ENCODE measurements at places on chromosomes 2 and 18.

DNA sequence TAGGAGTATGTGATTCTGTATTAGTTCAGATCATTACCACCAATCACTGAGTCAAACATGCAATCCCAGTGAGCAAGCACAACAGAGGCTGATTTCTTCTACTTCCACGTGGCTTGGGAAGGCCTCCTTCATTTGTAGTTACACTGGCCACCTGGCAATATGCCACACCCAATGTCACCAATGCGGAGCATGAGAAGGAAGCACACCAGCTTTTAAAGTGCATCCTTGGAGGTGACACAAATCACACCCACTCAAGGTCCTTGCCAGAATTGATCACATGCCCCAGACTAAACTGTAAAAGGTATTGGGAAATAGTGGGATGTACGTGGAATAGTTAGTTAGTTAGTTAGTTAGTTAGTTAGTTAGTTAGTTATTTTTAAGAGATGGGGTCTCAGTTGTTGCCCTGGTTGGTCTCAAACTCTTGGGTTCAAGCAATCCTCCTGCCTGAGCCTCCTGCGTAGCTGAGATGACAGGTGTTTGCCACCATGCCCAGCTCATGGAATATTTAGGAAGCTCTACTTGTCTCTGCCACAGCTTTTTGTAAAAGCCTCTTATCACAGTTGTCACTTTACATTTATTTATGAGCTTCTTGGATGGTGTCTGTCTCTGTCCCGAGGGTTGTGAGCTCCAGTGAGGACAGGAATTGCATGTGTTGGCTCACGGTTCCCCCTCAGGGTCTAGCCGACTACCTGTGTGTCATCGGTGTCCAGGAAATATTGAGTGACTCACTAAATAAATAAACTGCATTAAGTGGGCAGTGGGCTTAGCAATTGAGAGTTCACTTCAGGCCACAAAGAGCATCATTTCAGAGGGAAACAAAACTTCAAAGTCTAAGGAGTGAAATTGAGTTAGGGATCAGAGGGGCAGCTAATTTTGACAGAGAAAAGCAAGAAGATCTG, 28.1 kb upstream of the CAB39 start:
- no peak for DNase-seq

DNA sequence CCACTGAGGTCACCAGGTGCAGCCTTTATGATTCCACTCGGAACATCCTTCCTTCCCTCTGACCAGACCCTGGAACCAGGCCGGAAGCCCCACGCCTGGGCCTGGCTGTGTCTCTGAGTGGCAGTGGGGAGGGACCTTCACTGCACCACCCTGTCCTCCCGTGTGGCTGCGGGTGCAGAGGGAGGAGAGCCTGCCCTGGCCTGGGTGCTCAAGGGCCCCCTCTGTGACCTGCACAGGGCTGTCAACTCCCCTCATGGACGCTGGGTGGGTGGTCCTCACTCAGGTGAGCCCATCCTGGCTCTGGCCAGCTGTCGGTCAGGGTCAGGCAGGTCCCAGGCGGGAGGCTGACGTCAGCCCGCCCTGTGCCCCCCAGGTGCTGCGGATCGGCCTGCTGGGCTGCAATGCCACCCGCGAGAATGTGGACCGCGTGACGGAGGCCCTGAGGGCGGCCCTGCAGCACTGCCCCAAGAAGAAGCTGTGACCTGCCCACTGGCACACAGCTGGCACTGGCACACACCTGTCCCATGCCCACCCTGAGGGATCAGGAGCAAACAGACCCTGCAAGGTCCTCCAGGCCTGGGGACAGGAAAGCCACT, 9.8 kb downstream of the AGXT start:
- DNase-seq: no peak

DNA sequence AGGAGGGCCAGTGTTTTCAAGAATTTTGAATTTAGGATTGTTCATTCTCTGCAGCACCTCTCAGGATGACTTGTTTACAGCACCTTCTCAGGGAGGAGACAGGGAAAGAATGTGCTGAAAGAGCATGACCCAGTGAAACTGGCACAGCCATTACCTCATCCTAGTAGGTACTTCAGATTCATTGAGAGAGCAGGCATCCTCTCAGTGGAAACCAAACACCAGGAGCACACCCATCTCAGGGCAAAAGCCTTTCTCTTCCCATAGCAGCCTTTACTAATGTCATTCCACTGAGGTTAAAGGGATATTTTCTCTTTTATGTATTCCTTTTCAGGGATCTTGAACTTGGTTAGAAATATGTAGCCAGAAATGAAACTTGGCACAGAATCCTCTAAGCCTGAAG, 2.6 kb downstream of the MAP2 start:
- no peak for DNase-seq

GRCh38 chr2:49278141-49278540, 123.8 kb upstream of the FSHR start:
- DNase-seq: no peak

DNA sequence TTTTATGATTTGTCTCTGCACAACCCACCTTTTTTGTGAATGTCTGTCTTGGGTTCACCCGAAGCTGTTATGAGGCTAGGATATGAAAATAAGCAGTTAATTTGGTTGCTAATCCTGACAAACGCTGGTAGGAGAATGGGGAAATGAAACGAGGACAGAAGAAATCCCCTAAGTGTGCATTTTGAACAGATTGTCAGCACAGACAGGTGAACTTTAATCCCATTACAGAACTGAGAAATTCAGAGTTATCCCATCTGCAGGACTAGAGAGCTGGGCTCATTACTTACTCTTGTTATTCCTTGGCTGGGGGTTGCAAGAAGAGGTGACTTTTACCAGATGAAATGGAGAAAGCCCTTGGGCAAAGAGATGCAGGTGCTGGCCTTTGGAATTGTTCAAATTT, 123.3 kb upstream of the NYAP2 start:
- no peak for DNase-seq

GRCh38 chr2:120195553-120195952, 27.6 kb downstream of the TMEM185B start:
- no peak for DNase-seq

DNA sequence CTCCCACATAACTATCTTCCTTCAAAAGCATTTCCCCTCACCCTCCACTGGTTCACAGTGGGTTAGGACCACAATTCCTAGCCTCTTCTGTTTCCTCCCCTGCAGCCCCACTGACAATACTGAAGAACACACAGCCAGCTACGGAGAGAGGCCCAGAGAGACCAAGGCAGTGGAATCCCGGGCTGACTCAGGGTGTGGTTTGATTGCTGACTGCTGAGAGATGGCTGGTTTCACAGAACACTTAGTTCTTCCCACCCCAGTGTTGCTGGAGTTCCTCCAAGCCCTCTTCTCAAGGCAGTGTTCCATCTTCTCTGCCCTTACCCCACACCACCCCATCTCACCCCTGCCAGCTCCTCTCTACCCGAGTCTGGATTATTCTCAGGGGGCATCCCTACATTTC, 43.3 kb upstream of the ZFP36L2 start:
- no peak for DNase-seq

GRCh38 chr2:207265332-207265731, 99.6 kb upstream of the KLF7 start:
- no peak for DNase-seq

- DNase-seq: no peak
These were observed 1.9 kb downstream of the CNGA3 start for GRCh38 chr2:98348066-98348561.

GRCh38 chr2:212037062-212037461, 501.5 kb downstream of the ERBB4 start:
- no peak for DNase-seq

GRCh38 chr2:208370881-208371633, 35.5 kb upstream of the PTH2R start:
- DNase-seq: no peak

- DNase-seq: no peak
These were observed 2.3 kb downstream of the FEV start for GRCh38 chr2:218982586-218983262.

DNA sequence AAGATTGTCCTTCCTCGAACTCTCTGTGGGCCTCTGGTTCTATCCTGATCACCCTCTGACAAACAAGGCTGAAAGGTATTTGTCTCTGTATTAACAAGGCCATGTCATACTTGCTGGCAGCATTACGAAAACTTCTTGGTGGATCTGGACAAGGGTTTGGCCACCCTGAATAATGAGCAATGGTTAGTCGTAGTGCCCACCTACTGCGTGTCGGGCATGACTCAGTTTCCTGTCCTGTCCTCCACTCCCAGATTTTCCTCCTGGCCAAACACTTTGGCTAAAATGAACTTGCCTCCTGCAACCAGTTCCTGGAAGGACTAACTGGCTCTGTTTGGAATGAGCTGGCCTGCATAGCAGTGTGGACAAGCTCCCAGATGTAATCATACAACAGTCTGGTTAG, 198.5 kb upstream of the SMIM21 start:
- DNase-seq: no peak

DNA sequence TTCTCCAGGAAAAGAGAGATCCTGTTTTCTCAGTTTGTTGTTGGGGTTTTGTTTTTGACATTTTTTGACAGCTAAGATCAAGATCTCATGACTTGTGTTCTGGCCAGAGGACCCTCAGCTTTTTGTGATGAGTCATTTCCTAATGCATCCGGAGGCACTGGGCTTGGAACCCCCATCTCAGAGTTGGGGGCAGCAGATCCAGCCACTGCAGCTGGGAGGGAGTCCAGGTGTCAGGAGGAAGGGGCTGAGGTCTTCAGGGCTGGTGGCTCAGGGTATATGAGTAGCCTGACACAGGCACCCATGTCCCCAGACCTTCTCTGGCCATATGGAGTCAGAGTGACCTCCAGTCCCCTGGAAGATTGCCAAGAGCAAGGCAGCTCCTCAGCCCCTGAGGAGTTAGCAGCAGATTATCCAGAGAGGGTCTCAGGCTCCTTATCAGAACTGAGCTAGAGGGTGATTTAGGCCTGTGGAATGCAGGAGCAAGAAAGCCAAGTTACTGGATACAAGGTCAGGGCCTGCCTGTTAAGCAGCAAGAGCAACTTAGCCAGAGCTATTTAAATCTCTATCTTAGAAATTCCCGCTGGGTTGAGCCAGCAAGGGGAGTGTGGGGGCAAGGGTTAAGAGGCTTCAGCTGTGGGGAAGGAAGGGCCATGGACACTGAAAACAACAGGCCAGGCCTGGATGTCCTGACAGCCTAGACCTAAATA, 62.4 kb downstream of the TANC1 start:
- no peak for DNase-seq

DNA sequence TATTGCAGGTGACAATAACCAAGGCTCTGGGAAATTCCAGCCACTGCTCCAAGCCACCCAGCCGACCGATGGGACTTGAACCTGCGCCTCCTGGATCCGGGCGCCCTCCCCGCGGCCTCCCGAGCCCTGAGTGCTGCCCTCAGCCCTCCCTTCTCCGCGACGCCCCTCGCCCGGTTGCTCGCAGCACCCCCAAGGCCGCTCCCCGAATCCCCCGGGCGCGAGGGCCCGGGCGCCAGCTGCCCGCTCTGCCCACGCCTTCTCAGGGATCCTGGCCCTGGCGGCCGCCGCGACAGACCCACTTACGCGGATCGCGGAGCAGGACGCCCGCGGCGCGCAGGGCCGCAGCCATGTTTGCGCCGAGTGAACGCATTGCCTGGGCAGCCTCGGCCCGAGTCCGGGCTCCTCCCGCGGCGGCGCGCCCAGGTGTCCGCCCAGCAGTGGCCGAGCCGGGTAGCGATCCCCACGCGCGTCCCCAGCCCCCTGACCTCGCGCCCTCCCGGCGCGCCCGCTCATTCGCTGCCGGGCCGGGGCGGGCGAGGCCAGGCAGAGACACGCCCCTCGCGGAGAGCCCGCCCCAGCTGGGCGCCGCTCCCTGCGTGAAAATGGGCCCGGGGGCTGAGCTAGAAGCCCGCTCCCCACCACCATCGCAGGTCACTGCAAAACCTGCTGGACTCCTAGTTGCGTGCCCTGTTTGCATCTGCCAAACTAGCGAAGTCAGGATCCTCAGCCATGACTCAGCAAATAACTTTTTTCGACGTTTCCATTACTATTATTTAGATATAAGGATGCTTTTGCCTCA, at the start of gene FECH:
FECH (minus strand) TSS at position 452 of the 799 bp plus-strand sequence; CDS start at position 370, 82 bp downstream.
- no peak for DNase-seq

DNA sequence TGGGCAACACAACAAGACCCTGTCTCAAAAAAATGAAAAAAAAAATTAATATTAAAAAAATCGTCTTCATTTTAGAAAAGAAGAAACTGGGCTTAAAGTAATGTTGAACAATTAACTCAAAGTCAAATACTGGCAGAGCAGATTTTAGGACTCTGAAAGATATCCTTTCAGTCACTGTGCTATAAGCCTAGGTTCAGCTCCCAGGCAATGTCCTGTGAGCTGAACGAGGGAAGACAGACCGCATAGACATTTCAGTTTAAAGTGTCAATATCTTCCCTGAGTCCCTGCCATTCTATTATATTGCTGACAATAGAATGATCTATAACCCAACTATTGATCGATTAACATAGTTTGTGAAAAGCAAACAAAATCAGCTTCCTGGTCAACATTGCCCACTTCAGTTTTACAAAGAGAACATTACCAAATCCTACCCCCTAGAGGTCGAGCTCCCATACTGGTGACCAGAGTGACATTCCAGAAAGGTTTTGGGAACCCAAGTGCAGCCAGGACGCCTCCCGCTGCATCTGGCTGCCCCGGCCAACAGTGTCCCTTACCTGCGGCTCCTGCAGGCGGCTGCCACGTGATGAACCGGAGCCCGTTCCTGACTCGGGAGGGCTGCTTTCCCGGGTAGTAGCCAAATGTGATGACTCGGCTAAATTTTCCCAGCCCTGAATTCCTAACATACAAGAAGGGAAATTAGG, 639 bp downstream of the MRO start:
- DNase-seq: no peak

DNA sequence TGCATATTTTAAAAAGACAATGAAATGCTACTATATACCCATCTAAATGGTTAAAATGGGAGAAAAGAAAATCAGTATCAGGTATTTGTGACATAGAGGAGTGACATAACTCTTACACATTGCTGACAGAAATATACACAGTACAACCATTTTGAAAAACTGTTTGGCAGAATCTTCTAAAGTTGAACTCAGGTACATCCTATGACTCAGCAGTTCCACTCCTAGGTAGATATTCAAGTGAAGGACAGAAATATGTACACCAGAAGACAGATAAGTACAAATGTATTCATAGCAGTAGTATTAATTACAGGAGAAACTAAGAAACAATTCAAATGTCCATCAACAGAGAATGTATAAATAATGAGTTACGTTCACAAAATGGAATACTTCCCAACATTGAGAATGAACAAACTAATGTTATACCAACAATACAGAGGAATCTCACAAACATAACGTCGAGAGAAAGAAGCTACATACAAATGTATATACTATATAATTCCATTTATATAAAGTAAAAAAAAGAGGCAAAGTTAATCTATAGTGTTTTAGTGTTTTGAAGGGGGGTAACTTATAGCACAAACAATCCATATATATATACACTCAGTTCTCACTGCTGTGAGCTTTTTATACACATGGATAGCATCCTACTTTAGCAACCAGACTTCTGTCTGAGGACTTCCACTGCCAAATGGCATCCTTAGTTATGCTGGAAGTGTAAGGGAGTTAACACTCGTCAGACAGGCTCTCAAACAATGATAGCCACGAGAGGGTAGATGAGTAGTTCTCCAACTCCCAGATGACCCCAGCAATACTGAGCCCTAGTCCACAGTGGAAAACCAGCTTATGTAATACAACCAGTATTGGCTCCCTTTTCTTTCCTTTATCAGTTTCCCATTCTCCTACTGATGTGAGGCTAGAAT, 172.5 kb downstream of the NBAS start:
- DNase-seq: no peak

- DNase-seq: no peak
These were observed 93.3 kb upstream of the CELF4 start for GRCh38 chr18:37658894-37659293.

GRCh38 chr2:6934345-6934744, 17.1 kb downstream of the RNF144A start:
- no peak for DNase-seq
